ENCODE measurements at places on chromosomes 16 and 17.

GRCh38 chr16:31077592-31078396 is 3.6 kb downstream of the ZNF646 start:
- DNase-seq = no peak

- DNase-seq = no peak
Observed at GRCh38 chr16:89119661-89120141, 26.0 kb downstream of the ACSF3 start.

GRCh38 chr17:34675143-34675542 is 95.8 kb downstream of the TMEM132E start:
- no peak for DNase-seq

- no peak for DNase-seq
Observed at GRCh38 chr17:28127196-28127595, 84.7 kb downstream of the NLK start.

GRCh38 chr16:1984347-1985225 is 593 bp downstream of the GFER start:
- peak; percentile 56 for DNase-seq

DNA sequence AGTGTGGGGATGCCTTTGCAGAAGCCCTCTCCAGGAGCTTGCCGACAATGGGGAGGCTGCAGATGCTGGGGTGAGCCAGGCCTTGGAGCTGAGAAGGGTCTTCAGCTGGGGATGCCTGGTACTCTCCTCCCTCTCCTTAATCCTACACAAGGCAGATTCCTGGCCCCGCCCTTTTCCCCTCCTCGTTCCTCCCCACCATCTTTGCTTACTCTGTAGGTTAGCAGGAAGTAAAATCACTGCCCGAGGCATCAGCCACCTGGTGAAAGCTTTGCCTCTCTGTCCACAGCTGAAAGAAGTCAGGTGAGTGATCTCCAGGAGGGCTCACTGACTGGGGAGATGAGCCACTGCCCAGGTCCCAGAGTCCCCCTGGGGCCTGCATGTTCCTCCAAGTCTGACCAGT is 38.7 kb downstream of the NLRC5 start:
- peak; percentile 69 for DNase-seq

DNA sequence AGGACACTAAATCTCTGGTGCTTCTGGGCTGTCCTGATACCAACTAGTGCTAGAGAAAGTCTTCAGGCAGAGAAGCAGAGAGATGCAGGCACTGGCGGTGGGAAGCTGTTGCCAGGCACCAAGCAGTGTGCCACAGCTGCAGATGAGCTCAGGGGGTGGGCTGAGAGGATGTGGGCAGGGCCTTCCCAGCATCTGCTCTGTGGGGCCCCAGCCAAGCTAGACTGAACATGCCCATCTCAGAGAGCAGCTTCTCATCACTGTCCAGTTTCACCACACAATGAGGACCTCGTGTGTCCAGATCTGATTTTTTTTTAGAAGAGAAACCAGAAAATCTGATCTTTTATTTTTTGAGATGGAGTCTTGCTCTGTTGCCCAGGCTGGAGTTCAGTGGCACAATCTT is 17.1 kb downstream of the PSKH1 start:
- DNase-seq = peak; percentile 20

- no peak for DNase-seq
Observed at GRCh38 chr17:73614256-73614655, 30.0 kb downstream of the SDK2 start.

GRCh38 chr17:66711881-66712321 is 123.0 kb upstream of the CACNG5 start:
- peak; percentile 58 for DNase-seq

DNA sequence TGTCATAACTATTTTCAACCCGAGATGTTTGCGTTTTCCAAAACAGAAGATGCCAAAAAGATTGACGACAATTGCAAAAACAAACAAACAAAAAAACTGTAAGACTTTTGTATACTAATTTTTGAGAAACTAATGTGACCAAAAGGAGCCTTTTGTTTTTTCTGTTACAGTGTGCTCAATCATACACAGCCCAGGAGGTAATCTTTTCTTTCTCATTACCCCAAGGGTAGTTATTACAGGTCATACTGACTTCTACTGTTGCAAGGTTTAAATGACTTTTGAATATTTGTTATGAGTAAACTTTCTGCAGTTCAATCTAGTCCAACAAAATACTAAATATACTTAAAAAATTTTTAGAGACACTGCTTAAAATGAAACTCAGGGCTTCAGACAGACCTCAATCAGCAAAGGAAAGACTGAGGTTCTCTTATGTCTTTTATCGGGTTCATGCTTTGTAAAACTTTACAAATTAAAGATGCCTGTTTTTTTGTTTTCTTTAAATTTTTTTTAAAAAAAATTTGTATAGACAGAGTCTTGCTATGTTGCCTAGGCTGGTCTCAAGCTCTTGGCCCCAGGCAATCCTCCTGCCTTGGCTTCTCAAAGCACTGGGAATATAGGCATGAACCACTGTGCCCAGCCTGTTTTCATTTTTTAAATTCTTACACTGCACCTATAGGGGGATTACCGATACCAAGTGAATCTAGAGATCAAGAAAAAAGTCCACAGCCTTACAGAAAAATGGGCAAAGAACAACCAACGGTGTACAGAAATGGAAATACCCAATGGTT is 47.6 kb downstream of the SPOP start:
- DNase-seq = no peak
